Stimulated activated CD8-positive, alpha-beta memory T cell treated with anti-CD3 and anti-CD28 coated beads, Interleukin-12 subunit alpha, Interleukin-12 subunit beta, amount 100 ng/mL, for 4 hours (primary cell): ENCODE measurements at places on chromosomes 3 and 15.

GRCh38 chr3:71142441-71143161, 440.9 kb downstream of the FOXP1 start:
- no peak for DNase-seq

- no peak for DNase-seq
Observed at GRCh38 chr15:74878273-74878672, 5.1 kb upstream of the SCAMP2 start.

- DNase-seq: no peak
Observed at GRCh38 chr3:9123840-9124239, 125.6 kb downstream of the SRGAP3 start.

DNA sequence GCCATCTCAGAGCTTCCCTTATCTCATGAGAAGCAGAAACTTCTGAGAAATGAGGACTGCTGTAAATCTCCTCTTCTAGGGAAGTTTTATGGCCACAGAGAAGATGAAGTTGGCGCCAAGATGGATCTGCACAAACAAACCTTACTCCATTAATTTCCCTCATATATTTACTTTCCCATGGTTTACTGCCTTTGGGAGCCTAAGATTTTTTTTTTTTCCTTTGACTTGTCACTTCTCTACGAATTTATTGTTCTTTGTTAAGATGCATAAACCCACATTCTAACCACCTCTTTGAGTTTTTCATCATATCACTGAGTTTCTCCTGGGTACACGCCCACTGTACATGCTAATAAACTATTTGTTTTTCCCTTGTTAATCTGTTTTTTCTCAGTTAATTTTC, 21.5 kb upstream of the NPTN start:
- DNase-seq: no peak

- DNase-seq: no peak
Observed at GRCh38 chr3:134972836-134973455, 177.9 kb downstream of the EPHB1 start.

DNA sequence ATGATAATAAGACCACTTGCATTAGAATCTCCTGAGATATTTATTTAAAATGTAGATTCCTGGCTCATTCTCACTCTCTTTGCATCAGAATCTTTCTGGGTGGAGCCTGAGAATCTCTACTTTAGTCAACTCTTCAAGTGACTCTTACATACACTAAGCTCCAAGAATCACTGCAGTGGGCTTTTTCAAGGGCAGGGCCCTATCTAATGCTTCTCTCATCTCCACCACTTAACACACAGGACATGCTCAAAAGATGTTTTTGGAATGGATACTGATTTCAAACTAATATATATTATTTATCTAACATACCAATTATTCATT, 68.9 kb upstream of the GAP43 start:
- no peak for DNase-seq

DNA sequence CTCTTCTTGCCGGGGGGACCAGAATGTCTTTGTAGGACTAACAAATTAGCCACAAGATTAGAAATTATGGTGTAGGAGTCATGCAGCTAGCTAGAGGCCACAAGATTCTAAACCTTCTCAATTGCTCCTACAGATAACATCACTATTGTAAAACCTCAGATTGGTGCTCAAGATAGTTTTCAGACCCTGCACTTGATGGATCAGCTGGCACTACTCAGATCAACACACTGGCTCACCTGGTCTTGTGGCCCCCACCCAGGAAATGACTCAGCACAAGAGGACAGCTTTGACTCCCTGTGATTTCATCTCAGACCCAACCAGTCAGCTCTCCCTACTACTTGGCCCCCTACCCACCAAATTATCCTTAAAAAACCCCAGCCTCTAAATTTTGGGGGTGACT, 124.1 kb upstream of the RASGRP1 start:
- DNase-seq: peak; percentile 20

DNA sequence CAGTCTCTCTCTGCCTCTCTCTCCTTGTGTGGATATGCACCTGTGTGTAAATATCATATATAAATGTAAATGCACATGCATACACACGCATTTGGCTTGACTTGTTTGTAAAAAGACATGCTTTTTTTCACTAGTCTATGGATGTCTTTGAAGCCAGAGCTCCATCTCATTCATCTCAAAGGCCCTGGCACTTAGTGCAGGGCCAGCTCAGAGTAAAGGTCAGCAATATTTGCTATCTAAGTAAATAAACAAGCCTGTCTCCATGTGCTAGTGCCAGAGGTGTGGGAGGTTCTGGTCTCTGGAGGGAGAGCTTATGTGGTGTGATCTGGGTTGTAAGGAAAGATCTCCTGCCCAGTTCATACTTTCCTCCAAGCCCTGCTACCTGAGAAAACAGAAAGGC, 5.6 kb downstream of the CLSTN2 start:
- DNase-seq: no peak

- DNase-seq: no peak
Observed at GRCh38 chr3:76656531-76657070, 383.3 kb upstream of the ROBO2 start.

DNA sequence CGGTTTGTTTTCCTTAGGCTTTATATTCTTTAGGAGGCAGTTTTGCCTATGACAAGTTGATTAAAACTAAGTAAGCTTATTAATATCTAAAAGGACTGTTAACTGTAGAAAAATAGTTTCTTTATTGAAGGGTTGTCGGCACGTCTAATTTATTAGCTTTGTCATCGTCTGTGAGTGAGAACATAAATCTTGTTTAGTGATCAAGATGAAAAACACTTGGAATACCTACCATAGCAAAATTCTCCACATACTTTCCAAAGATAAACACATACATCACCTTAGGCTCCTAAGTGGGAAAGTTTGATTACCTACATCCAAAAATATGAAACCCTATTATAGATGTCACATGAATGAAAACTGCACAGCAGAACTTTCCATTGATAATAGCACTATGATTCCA, 139.1 kb upstream of the BNIP2 start:
- DNase-seq: no peak

DNA sequence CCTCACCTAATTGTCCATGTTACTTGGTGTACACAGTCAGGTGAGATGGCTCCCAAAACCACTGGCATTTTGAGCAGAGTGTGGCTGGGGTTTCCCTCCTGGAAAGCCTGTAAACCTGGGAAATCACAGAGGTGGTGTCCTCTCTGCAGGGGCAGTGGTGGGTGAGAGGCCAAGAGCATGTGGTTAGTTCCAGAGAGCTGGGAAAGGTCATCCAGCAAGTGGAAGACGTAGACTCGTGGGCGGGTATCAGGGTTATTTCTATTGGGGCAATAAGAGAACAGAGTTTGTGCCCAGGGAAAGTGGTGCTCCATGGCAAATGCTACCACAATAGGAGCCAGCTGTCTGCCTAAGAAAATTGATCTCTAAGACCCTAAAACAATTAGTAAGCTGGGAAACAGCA, 44.6 kb upstream of the LIMD1 start:
- no peak for DNase-seq

GRCh38 chr15:81843226-81843625, 202.6 kb downstream of the MEX3B start:
- DNase-seq: no peak
